ENCODE measurements at places on chromosomes 5 and 9. TPM values are rescaled to one million over a fixed set of nuclear protein-coding genes. Genes with fewer than 3 reads are reported as not detected.

The HCN1 gene
- polyA plus RNA-seq, result 2.8 TPM

The C9orf153 gene
- 0.24 TPM for polyA plus RNA-seq

The TMC1 gene
- 0.42 TPM for polyA plus RNA-seq

DNA sequence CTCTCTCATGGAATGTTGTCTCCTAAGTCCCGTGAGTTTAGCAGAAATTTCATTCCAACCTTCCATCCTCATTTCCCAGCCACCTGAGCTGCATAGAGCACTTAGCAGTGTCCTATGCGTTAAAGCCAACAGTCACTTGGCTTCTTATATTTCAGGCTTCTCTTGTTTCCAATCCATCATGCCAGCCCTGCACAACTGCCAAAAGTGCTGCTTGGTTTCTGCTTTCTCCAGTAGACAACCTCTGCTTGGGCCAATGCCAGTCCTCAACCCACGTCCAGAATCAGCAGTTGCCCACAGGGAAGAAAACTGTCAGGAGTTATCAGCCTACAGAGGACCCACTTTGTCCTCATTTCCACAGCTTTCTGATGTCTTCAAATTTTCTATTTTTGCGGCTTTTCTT, 42.5 kb downstream of the KCNIP1 start:
- no peak for DNase-seq

- DNase-seq, result no peak
These were observed 17.3 kb upstream of the ANGPTL2 start for GRCh38 chr9:127139775-127140174.

GRCh38 chr5:132090107-132090506, 16.5 kb downstream of the CSF2 start:
- no peak for DNase-seq

DNA sequence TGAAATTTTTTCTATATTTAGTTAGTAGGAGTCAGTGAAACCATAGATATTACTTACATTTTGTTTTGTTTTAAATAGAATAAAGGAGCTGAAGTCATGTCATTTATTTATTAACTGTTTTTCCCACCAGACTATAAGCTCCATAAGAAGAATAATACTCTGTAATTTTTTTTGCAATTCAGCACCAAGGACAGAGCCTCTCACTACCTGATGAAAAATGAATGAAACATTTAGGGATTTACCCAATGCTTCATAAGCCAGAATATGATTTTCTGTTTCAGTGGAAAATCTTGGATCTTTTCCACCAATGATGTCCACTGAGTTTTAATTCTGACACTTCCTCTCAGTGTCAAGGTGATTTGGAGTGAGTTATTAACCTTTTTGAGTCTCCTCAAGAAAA, 624.9 kb upstream of the GRAMD2B start:
- peak; percentile 38 for DNase-seq

DNA sequence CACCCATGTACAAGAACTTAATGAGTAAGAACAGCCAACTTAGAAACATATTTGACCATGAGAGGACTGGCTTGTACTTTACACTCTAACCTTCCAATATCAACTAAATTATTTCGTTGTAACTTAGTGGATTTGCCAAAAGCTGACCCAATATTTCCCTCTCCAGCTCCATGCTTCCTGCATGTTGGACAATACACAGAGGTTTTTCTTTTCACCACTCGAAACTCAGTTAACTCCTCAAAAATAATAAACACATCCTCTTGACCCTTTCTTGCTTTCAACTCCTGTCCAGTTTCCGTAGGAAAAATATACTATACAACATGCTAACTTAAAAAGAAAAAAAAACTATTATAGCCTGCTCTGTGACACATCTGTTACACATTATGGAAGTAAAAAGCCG, 188.9 kb downstream of the MPDZ start:
- DNase-seq, result no peak

- no peak for DNase-seq
These were observed 5.2 kb upstream of the ALDOB start for GRCh38 chr9:101440714-101441230.

Measured in GM23338 (cell line).